ENCODE measurements at places on chromosomes 6 and 20.

- no peak for DNase-seq
These were observed 83.3 kb upstream of the ID4 start for GRCh38 chr6:19753826-19754225.

DNA sequence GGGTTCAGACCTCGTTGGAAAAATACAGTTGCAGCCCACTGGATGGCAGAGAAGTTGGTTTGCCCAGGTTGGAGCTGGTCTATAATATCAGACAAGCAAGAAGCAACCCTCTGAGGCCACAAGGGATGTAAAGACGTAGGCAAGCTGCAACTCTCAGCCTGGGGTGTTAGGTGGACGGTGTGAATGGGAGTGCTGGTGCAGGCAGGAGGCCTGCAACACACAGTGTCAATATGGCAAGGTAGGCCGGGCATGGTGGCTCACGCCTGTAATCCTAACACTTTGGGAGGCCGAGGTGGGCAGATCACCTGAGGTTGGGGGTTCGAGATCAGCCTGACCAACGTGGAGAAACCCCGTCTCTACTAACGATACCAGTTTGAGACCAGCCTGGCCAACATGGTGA lies 10.5 kb downstream of the VPS16 start:
- no peak for DNase-seq

DNA sequence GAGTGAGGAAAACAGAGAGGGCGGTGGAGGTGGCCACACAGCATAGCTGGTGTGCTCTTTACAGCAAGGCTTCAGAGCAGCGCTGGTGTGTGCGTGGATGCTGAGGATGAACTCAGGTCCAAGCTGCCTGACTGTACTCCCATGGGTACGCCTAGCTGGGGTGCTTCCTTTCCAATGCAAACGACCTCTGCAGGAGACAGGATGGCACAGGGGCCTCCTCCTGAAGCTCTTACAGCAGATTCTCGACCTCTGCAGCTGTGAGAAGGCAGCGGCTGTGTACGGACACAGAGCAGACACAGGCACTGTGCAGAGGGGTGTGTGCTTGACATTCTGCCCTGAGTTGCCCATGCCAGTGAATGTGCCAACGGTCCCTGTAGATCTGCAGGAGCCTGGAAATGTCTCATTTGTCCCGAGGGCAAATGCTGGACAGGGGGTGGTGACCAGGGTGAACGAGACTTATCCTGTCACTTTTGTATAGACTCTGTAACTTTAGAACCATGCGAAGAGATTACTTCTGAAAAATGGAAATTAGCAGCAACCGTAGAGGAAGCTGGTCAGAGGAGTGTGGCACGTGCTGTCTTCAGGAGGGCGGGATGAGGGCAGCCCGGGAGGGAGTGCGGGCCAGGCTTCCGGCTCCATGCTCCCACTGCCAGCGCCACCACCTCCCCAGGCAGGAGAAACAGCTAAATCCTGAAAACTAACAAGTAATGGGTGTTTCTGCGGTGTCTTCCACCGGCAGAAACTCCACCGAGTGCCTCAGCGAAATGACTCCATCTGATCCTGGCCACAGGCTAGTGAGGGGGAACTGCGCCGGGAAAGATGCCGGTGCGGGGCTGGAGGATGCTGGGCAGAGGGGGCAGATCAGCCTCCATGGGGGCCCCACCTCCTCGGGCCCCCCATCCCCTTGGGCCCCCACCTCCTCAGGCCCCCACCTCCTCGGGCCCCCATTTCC lies 120.9 kb upstream of the RPS6KA2 start:
- DNase-seq, result no peak

DNA sequence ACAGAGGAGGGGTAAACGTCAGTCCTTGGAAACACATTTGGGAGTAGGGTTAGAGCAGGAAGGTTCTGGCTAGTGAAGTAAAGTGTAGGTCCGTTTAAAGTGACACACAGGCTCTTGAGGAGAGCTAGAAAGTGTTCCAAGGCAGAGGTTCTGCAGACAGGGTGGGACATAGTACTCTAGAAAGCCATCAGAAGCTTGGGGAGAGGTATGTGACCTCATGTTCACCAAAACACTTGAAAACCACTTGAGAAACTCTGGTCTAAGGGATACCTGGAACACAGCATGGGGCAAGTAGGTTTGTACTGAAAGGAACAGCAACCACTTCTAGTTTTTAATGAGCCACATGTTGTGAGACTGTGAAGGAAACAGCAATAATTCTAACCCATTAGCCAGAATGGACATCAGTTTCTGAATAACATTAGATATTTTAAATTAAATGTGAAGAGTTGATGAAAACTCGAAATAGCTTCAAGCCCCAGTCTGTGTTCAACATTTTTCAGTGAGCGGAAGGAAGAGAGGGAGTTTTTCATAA lies 49.0 kb downstream of the SOBP start:
- DNase-seq, result no peak

DNA sequence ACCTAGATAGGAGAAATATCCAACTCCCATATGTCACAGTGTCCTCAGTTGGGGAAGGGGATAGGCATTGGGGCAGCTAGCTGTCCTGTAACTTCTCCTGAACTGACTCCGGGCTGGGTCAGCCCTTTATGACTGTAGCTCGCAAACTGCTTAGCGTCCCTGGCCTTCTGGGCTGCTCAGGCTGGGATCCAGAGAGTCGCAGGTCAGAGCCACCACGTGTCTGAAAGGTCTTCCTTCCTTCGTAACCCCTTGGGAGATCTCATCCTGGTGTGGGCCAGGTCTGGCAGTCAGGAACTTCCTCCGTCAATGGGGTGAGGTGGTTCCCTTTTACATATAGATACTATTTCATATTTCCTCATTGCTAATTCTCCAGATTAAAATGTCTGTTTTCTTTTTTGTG lies 28.8 kb upstream of the HINT3 start:
- DNase-seq, result no peak

DNA sequence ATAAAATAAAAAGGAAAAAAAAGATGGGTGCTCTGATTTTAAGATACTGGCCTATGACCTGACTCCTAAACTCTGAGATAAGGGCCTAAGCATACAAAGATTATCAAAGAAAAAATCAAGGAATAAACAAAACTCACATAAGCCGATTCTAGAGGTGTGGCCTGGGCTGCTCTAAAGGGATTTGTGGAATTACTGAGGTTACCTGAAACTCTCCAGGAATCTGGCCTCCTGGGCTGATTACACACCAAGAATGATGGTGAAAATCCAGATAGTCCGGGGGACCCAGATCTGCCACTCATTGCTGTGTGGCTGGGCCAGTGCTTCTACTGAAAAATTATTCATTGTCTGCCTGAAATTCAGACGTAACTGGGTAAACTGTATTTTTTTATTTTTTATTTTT lies 122.7 kb upstream of the RNF24 start:
- DNase-seq, result no peak

DNA sequence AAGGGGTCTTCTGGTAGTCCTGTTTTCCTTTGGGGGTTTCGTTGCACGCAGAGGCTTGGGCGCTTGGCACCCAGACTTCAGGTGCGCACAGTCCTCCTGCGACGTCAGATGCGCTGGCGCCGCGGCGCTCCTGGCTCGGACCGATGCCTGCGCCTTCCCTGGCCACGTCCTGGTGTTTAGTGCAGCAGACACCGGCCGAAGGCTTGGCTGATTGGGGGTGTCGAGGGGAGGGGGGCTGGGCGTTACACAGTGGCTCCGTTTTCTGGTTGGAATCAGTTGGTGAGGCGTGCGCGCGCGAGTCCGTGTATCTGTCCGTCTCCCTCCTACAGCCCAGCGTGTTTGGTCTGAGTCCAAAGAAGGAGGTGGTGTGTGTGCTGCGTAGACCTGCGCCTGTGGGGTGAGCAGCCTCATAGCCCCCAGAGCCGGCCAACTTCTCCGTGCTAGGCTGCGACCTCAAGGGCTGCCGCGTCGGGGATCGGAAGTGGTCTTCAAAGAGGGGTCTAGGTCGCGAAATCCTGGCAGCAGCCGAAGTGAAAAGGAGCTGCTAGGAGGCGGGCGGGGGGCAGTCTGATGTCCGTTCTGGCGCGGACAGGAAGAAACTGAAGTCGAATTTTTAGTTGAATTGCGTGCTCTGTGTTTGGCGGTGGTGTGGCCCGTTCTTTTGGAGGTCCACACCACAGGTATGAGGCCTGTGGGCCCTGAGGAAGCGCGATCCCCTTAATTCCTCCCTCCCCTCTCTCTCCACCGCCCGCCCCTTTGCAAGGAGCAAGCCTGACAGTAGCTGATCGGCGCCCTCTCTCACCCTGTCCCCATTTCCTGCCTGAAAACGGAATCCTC lies 1.5 kb downstream of the SYNDIG1 start:
- DNase-seq, result no peak

GRCh38 chr20:32943490-32944052 lies 60.7 kb downstream of the SUN5 start:
- no peak for DNase-seq
